M059J (cell line): ENCODE measurements at places on chromosomes 6 and 20. TPM values are rescaled to one million over a fixed set of nuclear protein-coding genes. Genes with fewer than 3 reads are reported as not detected.

- peak; percentile 90 for DNase-seq
These were observed 87.1 kb downstream of the TRMT6 start for GRCh38 chr20:5863040-5863833.

GRCh38 chr6:134539865-134540323 is 222.0 kb upstream of the SGK1 start:
- DNase-seq = peak; percentile 47

- no peak for DNase-seq
These were observed 45.8 kb downstream of the OR2J2 start for GRCh38 chr6:29216528-29216927.

GRCh38 chr6:82893889-82894652 is 171.6 kb downstream of the UBE3D start:
- no peak for DNase-seq

SLC24A3 gene
- total RNA-seq = 1.8 and 2.8 TPM in 2 replicates

- peak; percentile 73 for DNase-seq
These were observed 931 bp upstream of the UCKL1 start for GRCh38 chr20:63957004-63957689.

GRCh38 chr6:33875696-33876095 is 71.9 kb upstream of the MLN start:
- DNase-seq = no peak

DNA sequence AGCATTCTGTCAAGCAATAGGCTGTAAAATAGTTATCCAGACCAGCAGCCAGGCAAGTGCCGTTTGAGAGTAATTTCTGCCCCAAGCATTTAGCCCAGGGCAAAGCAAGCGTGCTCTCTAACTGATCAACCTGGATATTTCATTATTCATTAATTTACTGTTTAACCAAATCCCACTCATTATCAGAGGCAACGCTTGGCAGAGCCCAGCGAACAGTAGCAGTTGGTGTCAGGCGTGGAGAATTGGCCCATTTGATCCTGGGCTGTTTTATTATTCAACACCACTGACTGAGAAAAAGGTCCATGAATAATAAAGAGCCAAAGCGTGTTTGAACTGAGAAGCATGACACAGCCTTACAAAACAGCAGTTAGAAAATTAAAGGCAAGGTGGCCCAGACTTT is 35.3 kb downstream of the TFAP2B start:
- DNase-seq = no peak

F13A1 gene
- total RNA-seq = not detected in 2 replicates

GNAS-AS1 gene
- 1.0 TPM in 1 of 2 replicates, not detected in the other for total RNA-seq

COL20A1 gene
- total RNA-seq = not detected in 2 replicates

GRCh38 chr6:117465691-117466090 is 16.8 kb upstream of the DCBLD1 start:
- no peak for DNase-seq

DNA sequence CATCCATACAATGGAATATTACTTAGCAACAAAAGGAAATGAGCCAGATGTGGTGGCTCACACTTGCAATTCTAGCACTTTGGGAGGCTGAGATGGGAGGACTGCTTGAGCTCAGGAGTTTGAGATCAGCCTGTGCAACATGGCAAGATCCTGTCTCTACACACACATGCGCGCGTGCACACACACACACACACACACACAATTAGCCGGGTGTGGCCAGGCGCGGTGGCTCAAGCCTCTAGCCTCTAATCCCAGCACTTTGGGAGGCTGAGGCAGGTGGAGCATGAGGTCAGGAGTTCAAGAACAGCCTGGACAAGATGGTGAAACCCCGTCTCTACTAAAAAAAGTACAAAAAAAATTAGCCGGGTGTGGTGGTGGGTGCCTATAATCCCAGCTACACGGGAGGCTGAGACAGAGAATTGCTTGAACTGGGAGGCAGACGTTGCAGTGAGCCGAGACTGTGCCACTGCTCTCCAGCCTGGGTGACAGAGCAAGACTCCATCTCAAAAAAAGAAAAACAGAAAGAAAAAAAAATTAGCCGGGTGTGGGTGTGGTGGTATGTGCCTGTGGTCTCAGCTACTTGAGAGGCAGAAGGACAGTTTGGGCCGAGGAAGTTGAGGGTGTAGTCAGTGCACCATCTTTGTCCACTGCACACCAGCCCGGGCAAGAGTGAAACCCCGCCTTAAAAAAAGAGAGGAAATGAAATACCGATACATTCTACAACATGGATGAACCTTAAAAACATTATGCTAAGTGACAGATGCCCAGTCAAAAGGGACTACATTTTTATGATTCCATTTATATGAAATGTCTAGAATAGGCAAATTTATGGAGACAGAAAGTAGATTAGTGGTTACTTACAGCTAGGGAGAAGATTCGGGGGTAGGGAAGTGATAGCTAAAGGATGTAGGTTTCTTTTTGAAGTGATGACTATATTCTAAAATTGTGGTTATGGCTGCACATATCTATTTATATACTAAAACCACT is 52.5 kb downstream of the RBL1 start:
- DNase-seq = no peak

FAM83C gene
- 0.02 TPM in 1 of 2 replicates, not detected in the other for total RNA-seq
